Central memory CD8-positive, alpha-beta T cell (primary cell): ENCODE measurements at places on chromosomes 4 and X.

- no peak for DNase-seq
These were observed 58.1 kb upstream of the JADE1 start for GRCh38 chr4:128751354-128751753.

DNA sequence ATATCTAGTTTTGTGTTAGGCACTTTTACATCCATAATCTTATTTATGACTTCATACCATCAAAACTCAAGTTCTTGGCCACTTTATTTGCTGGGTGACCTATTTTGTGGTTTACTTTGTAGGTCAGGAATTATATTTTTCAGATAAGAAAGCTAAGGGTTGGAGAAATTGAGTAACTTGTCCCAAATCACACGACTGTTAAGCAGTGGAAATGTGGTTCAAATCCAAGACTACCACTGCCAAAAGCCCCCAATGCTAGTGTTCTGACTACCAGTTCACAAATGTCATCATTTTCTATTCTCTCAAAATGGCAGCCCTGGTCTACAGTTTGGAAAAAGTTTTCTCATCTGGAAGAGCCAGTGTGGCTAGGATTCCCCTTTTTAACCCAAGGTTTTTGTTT, 74.6 kb downstream of the OPHN1 start:
- DNase-seq, result no peak

DNA sequence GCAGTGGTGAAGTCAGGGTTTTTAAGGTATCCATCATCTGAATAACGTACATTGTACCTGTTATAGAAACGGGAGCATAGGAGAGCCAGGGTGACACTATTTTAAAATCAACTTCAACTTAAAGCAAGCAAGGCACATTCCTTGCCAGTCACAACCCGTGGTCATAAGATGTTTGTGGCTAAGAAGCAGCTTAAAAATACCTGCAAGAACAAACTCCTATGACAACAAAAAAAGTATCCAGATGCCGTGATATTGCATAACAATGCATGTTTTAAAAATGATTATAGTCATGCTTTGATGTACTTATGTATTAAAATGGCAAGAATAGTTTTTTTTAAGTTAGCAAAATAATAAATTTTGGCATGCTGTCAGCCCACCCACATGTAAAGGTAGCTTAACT, 16.5 kb upstream of the SYNPO2 start:
- no peak for DNase-seq

- DNase-seq, result no peak
These were observed 562.2 kb downstream of the ZIC3 start for GRCh38 chrX:138128027-138128671.

DNA sequence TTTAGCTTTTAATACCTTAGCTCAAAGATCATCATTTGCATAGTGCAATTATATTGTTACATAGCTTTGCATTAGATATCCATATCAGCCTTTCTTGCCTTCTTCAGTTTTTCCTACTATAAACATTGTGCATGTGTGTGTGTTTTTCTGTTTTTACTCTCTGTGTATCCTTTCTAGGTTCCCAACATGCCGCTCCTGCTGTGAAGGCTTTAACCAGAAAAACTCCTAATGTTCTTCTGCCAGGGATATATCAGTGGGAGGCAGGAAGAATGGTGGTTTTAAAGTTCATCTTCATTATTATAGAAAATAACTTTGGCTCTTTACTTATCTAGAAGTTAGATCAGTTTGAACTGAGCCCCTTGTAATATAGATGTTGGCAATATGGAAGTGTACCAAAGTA, 61.2 kb downstream of the CPE start:
- no peak for DNase-seq

- DNase-seq, result no peak
These were observed 3.4 kb upstream of the USP53 start for GRCh38 chr4:119209077-119209476.

DNA sequence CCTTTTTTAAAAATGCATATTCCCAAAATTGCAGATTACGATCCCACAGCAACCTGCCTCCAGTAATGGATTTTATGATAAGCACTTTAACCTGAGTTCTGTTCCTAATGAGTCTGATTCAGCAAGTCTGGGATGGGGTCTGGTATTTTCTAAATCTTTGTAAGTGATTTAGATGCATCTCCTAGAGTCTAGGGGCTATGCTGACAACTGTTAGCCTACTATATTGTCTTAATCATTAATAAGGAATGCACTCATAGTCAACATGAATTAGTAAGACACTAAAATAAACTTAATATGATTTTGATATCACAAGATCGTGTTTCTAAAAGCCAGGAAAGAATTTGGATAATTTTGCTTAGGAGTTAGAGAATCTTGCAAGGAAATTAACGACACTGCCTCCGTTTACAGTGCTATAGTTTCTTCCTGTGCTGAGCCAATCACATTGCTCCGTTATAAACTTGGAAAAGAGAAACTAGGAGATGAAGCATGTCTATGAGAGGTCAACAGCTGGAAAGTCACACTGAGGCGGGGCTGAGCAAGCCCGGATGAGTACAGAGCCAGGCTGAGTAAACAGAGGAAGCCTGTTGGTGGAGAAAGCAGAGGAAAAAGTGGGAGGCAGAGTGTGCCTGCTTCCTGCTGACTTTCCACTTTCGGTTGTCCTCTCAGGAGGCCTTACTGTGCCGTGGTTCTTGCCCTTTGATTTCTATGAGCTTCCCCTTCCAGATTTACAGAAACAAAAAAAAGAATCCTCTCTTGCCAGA, 5.4 kb downstream of the SCARB2 start:
- no peak for DNase-seq

- DNase-seq, result no peak
These were observed 8.0 kb downstream of the RPL34 start for GRCh38 chr4:108628411-108628810.

DNA sequence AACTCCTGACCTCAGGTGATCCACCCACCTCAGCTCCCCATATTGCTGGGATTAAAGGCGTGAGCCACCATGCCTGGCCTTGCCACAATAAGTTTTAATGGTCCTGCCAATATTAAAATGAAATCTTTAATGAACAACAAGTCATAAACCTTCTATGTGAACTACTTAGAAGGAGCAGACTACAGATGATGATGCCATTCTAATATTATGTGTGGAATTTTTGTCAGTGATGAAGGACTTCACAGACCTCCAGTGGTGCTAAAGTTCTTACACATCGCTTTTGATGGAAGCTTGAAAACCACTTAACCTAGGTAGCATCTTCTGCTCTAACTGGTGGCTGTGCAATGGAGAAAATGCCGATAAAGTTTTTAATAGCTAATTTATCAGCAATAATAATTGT, 331.4 kb downstream of the CCSER1 start:
- no peak for DNase-seq

DNA sequence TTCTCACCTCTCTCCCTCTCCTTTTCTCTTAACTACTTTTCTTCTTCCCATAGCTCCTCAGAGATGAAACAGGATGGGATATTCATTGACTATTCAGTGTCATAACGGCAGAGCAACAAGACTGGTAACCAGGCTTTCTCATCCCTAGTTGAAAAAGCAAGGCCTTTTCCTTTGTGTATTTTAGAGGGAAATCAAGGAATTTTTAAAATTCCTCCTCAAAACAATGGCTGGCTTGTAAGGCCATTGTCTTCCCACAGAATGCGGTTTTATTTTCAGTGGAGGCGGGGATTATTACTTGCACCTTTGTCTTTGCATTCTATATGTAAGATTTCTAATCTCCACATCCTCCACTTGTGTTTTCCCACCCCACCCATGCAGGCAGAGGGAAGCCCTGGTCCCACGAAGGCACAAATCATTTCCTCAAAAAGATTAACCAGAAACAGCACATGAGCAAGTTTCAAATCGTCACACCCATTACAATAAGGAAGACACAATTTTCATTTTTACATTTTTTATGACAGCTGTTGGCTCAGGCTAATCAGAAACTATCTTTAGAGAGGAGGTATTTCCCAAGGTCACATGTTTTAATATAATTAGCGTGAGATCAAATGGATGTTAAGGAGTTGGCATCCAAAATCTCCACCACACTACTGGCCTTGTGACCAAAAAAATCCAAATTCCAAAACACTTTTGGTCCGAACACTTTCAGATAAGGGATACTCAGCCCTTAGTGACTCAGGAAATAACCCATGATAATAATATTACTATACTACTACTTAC, 53.0 kb upstream of the KDR start:
- DNase-seq, result no peak

DNA sequence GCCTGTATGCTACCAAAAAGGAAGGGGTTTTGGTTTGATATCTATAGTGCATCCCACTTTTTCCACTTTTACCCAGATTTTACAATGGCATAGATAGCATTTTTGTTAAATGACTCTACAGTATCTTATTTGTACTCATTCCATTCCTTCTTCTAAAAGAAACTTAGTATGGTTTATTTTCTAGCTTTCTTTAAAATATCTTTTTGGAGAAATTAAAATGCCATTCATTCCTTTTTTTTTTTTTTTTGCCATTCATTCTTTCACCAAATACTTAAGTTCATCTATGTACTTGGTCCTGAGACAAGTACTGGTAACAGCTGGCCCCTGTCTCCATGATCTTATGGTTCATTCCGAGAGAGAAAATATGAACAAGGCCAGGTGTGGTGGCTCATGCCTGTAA, 49.1 kb downstream of the MID1 start:
- DNase-seq, result no peak

- DNase-seq, result no peak
These were observed 105.7 kb downstream of the WWC2 start for GRCh38 chr4:183204793-183205192.

DNA sequence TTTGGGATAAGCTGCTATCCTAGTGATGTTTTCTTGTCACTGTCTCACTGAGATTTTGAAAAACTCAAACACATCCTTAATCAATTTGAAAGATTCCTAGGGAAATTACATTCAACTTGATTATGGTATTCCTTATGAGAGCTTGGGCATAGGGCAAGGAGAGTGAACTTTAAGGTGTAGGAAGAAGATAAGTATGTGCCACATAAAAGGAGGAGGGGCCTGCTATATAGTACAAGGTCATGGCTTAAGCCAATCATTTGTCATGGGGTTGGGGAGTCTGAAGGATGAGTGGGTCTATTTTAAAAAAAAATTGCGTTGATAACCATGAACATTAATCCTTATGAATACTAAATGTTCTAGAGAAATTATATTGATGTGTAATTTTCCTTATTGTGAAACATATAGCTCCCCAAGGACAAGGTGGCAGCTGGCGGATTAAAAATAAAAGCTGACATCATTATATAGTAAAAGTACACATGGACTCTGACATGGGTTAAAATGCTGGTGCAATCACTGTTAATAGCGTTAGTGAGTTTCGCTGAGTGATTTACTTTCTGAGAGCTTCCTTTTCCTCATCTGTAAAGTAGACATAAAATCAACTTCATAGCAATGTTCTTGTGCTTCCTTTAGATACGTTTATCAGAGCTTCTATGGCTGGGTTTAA, 17.4 kb downstream of the GALNT7 start:
- no peak for DNase-seq

- no peak for DNase-seq
These were observed 487.4 kb downstream of the INPP4B start for GRCh38 chr4:142358656-142359055.

GRCh38 chr4:144903953-144904711, 193.9 kb downstream of the ANAPC10 start:
- DNase-seq, result no peak

GRCh38 chr4:128917781-128918180, 108.3 kb downstream of the JADE1 start:
- DNase-seq, result no peak

DNA sequence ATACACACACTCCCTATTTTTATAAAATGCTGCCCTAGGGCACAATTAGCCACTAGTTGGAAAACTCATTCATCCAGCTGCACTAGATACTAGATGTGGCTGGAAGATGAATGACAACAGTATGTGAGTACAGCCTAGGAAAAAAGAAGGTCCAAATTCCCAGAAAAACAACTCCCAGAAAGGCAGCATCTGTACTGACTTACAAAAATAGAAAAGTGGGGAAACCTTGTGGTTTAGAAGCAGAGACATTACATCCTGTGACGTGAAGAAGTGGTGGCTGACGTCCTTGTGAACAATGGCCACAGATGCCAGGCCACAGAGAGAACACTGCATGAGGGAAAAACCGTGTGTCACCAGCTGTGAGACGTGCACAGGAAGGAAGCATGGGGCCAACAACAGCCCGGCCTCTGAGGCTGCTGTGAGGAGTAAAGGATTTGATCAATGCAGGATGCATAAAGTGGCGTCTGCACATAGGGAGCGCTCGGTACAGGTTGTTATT, 81.2 kb downstream of the SPRY1 start:
- peak; percentile 19 for DNase-seq

GRCh38 chr4:165592386-165592785, 213.6 kb downstream of the CPE start:
- DNase-seq, result no peak

DNA sequence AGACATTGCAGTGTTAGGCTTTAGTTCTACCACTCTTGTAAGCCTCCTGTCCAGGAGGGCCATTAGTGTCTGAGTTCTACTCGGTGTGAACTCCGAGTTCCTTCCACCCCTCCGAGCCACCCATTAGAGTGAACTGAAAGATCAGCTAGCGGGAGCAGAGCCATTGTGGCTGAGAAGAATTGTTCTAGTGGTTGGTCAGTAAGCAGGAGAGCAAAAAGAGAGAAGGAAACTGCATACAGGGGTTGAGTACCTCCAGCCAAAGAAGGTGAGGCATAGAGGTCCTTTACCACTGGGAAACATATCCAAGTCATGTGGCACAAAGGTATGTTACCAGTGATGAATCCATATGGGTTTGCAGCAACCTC, 96.9 kb downstream of the CPE start:
- DNase-seq, result no peak

- no peak for DNase-seq
These were observed 2.1 kb downstream of the VGLL1 start for GRCh38 chrX:136534131-136534530.

- DNase-seq, result no peak
These were observed 1603.0 kb upstream of the TENM3 start for GRCh38 chr4:180640193-180640592.

DNA sequence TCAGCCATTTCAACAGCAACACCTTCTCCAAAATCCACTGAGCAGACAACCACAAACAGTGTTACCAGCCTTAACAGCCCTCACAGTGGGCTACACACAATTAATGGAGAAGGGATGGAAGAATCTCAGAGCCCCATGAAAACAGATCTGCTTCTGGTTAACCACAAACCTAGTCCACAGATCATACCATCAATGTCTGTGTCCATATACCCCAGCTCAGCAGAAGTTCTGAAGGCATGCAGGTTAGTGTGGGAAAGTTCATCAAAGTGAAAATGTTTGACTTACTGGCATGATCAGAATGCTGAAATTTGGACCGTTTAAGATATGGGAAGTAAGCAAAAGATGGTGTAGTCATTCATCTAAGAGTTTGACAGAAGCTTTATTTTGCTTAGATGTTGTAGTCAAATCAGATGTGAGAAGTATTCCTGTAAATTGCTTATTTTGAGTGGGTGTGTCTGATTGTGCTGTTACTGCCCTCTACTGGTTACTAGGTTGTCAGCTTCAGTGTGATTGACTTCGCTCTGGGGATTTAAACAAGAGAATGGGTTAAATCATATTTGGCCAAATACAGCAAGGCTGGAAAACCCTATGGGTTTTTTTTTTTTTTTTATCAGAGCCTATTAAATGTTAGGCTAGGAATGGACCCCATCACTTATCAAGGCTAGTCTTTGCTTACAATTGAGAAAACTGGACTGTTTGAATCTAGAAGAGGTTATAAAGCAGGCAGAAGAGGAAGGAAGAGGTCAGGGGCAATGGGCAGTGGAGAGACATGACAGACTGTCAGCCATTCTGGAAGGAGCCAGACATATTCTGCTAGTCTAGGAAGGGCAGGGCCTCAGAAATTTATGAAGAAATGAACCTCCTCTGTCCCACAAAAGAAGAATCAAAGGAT, 130.3 kb downstream of the DIPK2B start:
- DNase-seq, result no peak

- DNase-seq, result no peak
These were observed 10.4 kb downstream of the MAD2L1 start for GRCh38 chr4:120056246-120056645.
